Stimulated activated CD4-positive, alpha-beta T cell treated with anti-CD3 and anti-CD28 coated beads, Interleukin-2, amount 100 ng/mL, for 24 hours (primary cell): ENCODE measurements at places on chromosomes 4 and X.

GRCh38 chrX:97320305-97320704 lies 436.6 kb downstream of the RPA4 start:
- no peak for DNase-seq

DNA sequence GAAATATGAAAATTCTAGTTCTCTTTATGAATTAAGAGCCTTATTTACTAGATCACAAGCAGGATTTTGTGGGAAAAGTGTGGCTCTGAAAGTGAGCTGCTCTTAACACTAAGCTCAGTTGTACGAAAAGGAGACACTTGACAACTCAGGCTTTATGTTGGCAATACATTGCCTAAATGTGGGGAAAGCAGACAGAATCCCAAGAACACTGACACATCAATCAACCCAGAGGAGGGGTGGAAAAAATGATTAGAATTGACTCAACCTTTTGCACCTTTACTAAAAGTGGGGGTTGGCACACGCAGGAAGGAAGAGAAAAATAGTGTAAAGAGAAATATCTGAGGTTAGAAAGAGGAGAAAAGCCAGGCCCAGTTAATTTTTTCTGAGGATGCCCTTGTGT lies 61.6 kb downstream of the CHST7 start:
- DNase-seq, result no peak

GRCh38 chr4:83890231-83890630 lies 354.3 kb downstream of the GPAT3 start:
- no peak for DNase-seq

DNA sequence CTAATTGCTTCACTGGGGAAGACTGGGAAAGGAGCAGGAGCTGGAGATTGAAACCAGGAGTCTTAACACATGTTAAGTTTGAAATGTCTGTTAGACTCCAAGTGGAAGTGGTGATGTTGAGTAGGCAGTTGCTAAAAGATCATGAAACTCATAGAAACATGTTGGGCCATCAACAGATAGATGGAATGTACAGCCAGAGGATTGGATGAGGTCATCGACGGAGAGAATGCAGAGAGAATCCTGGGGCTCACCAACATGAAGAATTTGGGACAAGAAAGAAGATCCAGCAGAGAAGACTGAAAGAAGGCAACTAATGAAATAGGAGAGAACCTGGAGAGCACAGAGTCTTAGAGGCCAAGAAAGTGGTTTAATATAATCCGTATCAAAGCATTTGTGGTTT lies 19.4 kb upstream of the TSPAN5 start:
- no peak for DNase-seq

GRCh38 chrX:39614680-39614998 lies 483.1 kb downstream of the BCOR start:
- DNase-seq, result no peak

GRCh38 chr4:4841156-4841555 lies 18.3 kb upstream of the MSX1 start:
- no peak for DNase-seq

DNA sequence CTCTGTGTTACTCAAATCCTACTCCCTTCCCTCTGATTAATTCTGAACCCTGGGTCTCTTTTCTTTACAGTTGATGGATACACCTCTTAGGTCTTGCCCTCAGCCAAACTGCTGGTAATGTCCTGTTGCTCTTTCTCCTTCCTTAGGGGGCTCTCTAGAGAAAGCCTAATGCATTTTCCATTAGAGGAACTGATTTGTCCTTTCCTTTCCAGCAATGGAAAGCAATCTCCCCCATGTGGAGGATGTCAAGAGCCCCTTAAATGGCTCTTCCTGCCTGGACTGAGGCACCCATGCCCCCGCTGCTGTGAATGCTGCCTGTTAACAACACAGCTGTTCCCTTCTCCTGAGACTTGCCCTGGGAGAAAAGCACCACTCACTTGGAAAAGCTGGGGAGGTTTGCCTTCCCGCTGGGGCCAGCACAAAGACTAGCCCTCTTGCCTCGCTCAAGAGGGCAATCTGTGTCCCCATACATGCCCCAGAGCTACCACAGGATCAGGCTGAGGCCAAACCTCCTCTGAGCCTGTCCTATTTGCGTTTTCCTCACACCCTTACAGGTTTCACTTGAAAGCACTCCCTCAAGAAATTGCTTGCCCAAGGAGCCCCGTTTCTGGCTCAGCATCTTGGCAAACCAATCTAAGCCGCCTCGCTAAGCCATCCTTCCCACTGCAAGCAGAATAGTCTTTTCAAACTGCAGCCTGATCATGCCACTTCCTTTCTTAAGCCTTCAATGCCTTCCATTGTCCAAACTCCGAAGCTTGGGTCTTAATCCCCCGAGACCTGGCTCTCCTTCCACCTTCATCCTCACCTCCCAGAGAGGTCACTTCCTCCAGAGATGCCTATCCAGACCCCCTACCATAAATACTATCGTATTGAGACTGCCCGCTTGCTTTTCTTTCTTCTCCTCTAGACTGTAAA lies 23.2 kb upstream of the SMIM20 start:
- no peak for DNase-seq

DNA sequence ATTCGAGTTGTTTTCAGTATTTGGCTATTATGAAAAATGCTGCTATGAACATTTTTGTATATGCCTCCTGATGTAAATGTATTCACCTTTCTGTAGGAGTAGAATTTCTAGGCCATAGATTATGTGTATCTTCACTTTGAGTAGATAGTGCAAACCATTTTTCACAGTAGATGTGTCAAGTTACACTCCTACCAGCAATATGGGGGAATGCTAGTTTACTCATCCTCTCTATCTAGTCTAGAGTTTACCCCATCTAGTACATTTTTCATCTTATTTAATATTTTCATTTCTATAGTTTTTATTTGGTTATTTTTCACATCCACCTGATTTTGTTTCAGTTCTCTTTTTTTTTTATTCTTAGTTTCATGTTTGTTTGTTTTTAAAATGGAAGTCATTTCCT lies 59.0 kb downstream of the GK start:
- no peak for DNase-seq

GRCh38 chrX:2708021-2708420 lies 16.9 kb downstream of the CD99 start:
- no peak for DNase-seq

GRCh38 chrX:134600714-134601113 lies 57.6 kb downstream of the PLAC1 start:
- DNase-seq, result no peak

DNA sequence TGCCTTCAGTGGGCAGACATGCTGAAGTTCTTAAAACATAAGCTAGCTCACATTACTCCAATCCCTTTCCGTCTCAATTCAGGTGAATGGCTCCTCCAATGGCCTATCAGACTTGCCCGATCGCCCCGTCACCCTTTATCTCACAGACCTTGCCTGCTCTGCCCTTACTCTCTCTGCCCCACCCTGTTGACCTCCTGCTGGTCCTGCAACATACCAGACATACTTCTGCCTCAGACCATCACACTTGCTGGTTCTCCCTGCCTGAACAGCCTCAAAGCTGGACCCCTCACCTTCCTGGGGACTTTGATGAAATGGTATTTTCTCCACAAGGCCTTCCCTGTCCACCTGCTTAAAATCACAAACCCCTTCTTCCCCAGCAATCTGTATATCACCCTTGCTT lies 340.1 kb upstream of the NR3C2 start:
- DNase-seq, result no peak

DNA sequence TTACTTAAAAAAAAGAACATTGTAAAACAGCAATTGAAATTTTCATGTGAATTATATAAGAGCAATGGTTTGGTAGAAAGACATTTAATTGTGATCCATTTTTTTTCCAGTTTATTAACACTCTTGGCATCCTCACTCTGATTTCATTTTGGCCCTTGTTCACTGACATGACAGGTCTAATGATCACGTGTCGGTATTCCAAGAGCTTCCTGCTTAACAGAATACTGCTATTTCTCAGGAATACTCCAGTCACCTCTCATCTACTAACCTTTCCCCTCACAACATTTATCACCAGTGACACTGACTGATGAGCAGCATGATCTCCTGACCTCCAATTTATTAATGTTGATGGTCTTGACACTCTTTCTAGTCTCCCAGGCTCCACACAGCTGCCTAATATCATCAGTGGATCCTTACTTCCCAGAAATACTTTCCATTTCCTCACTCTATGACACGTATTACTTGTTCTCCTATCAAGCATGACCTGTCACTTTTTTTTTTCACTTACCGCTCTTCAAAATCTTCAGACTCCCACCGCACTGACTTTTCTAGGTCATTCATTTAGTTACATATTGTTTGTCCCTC lies 847.8 kb upstream of the SLIT2 start:
- no peak for DNase-seq

GRCh38 chr4:148239494-148239985 lies 202.7 kb downstream of the NR3C2 start:
- DNase-seq, result no peak

DNA sequence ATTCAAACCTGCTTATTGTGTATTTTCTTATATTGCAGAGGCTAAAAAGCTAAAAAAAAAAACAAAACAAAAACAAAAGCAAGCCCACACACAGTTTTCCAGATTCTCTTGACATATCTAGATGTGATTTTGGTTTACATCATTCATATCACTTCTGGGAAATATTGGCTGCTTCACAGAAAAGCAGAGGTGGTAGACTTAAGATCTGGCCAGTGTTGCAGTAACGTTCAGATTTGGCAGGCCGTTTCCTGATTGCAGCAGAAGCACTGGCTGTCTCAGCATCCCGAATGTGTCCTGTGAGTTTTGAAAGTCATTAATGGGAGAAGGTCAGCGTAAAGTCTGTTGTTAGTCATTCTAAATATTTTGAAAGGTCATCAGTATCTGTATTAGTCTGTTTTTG lies 2062.0 kb downstream of the ARAP2 start:
- no peak for DNase-seq

DNA sequence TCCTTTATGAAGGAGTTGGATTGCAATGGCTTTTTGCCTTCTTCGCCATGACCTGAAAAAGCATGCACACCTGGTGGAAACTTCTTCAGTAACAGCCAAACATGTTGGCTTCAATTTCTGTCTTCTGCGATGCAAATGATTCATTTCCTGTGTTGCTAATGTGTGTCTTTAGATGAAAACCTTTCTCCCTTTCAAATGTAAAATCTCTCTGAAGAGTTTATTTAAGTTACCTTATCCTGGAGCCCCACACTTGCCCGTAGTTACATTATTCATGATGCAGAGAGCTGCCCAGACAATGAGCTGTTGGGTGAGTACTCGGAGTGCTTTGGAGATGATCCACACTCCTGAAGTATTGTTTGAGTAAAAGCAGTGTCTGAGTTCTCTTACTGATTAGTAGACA lies 1100.9 kb downstream of the RPA4 start:
- DNase-seq, result no peak

DNA sequence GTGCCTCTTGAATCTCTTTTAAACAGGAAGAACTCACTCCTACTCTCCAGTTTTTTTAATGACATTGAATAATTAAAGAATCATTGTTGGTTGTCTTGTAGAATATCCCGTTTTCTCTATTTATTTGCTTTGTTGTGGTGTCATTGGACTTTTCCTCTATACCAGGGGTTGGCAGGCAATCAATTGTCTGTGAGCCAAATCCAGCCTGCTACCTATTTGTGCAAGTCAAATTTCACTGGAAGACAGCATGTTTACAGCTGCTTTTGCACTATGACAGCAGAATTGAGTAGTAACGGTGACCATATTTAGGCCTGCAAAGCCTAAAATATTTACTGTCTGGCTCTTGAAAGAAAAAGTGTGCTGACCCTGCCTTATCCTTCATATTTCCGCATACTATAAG lies 34.8 kb downstream of the POLA1 start:
- DNase-seq, result no peak

- DNase-seq, result peak; percentile 11
Observed at GRCh38 chr4:6109842-6110560, 90.3 kb downstream of the JAKMIP1 start.

DNA sequence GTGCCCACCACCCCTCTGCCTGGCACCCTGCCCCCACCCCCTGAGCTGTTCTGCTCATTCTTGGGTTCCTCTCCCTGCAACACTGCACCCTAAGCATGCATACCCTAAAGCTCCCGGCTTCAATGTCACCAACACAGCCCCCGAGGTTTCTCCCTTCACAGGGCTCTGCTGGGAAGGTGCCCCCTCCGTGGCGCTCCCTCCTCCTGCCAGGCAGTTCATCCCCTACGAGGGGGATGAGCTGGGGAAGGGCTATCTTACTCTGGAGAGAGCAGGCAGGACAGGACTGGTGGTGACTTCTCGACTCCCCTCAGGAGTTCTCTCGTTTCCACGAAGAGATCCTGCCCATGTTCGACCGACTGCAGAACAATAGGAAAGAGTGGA lies 6.5 kb downstream of the ATP5ME start:
- DNase-seq, result no peak

- no peak for DNase-seq
Observed at GRCh38 chr4:84937381-84937977, 29.0 kb downstream of the WDFY3 start.

DNA sequence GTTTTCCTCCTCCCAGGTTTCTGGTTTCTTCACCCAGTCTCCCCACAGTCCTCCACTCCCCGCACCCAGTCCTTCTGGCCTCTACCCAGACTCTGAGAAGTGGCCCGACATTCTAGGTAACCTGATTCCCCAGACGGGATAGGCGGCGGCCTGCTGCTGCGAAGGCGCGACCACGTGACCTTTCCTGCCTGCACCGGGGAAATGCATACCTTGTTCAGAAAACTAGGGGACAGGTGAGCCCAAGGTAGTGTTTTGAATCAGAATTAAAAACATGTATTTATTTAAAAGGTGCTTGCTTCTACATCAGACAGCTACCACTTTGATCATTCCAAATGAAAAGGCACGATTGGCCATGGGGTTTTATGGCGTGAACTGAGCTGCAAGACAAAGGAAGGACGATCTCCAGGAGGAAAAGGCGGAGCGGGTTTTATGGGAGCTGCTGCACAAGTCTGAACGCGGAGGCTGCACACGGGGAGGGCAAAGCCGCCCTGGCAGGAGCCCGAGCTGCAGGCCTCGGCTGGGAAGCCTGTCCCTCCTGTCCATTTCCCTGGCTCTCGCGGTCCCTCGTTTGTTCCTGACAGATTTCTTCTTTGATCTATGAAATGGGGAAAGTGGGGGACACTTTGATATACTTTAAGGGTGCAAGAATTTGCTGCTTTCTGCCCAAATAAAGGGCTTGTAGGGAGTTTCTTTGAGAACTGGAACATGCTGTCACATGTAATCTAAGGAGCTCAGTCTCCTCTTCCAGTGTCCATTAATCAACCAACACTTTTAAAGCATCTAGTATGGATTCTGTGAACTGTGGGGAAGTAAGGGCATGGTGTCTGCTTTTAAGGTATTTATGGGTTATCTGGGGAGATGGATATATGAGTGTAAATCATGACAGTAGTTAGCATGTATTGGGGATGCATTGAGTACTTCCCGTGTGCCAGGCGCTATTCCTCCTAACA lies 150.9 kb downstream of the SPRY1 start:
- no peak for DNase-seq

GRCh38 chr4:20074450-20074849 lies 177.3 kb upstream of the SLIT2 start:
- no peak for DNase-seq

DNA sequence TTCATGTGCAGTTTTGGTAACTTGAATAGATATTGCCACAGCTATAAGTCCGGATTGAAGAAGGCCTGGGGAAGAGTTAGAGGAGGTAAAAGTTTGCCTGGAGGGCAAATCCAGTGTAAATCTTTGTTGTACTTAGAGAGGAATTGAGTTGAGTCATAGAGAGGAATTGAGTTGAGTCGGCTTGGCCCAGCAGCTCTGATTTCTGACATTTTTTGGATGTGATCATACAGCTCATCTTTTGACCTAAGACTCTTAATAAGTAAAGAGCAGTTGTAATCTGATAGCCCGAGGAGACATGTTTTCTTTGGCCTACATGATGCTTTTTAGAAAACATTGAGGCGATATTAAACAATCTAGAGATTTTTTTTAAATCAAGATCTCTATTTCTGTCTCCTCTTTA lies 3.9 kb downstream of the KIT start:
- DNase-seq, result no peak
